ENCODE measurements at places on chromosomes 13 and 19.

DNA sequence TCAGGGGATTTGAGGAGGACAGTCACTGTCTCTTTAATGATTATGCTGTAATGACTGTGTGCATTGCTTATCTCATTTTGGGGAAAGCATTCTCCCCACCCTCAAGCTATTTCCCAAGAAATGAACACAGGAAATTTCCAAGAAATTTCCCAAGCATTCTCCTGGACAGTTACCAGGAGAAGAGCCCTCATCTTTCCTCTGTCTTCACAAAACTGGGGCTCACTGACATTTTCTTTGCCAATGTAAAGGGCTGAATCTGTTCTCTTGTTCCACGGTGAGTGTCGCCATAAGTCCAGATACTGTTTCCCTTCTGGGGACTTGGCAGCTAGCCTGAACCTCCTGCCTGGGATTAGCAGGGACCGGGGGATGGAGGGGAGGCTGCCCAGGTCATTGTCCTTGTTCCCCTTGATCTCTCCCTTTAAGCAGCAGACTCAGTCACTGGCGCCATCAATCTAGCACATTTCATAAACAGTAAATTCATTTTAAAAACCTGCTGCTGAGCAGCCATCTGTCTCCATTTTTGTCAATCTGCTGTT is 172.8 kb downstream of the DNAJC15 start:
- DNase-seq, result peak; percentile 90

GRCh38 chr13:100753376-100753775 is 78.8 kb upstream of the TMTC4 start:
- DNase-seq, result no peak

GRCh38 chr13:27203854-27204253 is 32.2 kb upstream of the USP12 start:
- no peak for DNase-seq

DNA sequence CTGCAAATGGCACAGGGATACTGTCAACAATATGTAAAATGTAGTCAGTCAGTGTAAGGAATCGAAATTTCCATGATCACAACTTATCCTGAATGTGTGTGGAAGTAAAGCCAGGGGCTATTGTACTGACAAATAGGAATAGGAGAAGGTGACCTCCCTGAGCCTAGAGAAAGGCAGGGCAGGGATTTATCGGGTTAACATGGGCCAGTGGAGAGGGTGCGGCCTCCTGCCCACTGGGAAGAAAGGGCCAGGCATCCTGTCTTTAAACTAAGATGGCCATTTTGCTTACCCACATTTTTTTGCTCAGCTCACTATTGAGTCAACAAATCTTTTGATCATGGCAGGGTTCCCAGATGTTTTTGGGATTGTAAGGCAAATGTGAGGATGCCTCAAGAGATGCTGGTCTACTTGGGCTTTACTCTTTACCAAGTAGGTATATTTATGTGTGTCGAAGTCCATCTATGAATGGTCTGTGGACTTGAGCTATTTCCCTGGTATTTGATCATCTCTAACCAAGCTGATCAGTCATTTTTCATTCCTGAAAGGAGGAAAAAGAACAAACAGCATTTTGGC is 116.6 kb upstream of the RNF113B start:
- no peak for DNase-seq

DNA sequence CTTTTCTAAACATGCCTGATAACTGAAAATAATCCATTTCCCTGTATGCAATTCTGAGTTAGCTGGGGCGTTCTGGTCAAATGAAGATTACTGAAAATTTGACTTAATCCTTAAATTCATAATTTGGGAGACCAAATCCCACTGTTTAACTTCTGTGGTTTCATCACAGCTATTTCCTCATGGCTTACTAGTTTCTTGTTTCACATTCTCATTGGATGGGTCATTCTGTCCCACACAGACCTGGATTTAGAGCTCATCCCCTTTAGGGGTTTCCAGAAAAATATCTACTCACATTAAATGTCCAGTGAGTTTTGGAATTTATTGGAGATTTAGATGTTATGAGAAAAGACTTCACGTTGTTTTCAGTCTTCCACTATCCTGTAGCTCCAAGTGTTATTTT is 709.3 kb upstream of the KLHL1 start:
- DNase-seq, result no peak

GRCh38 chr19:1767464-1767933 is 14.2 kb downstream of the ONECUT3 start:
- DNase-seq, result no peak

- DNase-seq, result no peak
These were observed 18.2 kb downstream of the CEBPG start for GRCh38 chr19:33391631-33392249.

DNA sequence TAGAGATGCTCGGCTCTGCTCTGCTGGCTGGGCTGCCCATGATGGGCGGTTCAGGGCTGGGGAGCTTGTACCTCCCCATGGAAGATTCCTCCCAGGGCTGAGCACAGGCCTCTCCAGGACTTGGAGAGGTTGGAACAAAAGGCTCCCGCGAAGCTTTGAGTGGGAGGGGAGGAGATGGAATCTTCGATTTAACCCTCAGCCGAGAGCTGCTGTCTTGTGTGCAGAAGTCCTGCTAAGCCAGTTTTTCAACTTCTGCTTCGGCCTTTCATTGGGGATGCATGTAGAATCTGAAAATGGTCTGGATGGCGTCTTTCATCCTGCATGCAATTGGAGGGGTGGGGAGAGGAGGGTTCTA is 163.3 kb downstream of the KDM4B start:
- no peak for DNase-seq
